CD4-positive, alpha-beta T cell (primary cell): ENCODE measurements at places on chromosomes 7 and 10.

GRCh38 chr7:78168865-78169264, 370.3 kb downstream of the PHTF2 start:
- DNase-seq = no peak

DNA sequence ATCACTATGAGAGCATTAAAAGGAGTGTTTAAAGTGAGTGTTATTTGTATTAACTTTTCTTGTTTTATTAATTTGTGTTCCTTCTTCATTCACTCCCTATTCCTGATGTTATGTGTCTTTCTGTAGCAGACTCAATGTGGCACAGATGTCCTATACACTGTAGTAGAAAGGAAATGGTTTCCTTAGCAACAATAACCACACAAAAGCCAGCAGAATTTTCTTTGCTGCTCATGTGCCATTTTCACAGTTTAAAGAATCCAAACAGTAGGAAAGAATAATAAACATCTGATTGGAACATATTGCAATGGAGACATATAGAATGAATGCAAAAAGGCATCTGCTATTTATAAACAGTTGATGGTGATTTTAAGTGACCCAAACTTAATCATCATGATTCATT, 763.6 kb downstream of the PHTF2 start:
- DNase-seq = no peak

DNA sequence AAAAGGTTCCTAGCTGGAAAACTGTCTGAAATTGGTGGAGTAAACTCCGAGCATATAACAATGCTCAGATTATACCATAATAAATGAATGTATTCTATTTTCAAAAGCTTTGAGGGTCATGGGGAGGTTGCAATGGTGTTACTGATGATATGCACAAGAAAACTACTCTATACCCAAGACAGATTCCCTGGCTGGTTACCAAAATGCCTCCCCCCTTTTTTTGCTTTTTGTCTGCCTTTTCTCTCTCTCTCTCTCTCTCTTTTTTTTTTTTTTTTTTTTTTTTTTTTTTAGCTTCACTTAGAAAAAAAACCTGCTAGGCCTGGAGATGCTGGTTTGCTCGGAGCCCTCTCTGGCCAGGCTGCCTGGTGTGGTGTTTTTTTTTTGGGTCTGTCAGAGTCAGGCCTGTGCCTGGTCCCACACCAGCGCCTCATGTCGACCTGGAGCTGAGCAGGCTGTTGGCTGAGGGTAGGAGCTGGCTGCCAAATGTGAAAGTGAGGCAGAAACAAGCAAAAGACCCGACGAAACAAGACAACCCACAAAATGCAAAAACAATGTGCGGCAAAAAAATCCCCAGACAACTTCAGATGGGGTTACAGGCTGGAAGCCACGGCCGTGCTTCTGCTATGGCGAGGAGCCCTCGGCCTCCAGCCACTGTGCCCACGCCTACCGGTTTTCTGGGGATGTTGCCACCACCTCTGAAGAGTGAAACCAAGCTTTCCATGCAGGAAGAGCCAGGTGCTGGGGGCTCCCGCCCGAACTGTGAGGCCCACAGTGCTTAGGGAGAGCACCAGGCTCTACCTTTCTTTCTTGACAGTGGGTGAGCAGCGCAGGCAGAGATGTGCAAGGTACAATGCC, 59.9 kb upstream of the EFCAB10 start:
- no peak for DNase-seq

DNA sequence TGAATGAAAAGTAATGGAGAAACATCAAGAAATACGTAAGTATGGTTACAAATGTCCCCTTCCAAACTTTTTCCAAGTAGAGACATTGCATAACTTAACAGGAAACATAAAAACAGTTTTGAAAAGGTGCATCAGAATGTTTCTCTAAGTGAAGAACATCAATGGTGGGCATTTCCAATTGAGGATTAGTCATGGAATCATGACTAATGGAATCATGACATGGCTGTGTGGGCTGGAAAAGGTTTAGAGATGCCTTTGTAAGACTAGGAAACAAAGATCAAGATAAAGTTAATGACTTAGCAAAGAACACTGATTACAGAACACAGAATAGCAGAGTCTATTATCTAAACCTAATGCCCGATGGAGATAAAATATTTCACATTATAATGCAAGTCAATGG, 272.0 kb downstream of the HPSE2 start:
- no peak for DNase-seq

DNA sequence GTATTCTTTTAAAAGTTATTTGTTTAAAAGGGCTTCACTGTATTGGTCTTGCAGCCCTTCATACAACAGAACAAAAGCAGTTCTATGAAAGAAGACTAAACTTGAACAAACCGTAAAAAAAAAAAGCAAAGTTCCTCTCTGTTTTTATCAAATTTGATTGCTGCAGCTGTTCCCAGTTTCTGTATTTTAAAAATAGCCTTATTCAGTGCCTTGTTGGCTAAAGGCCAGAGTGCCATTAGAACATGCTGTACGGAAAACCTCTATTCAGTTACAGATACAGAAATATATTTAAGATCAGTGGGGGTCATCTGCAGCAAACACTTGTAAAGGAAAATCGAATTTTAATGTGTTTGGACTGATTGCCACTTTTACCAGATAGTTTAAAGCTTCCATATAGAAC, 207.8 kb upstream of the ETV1 start:
- DNase-seq = no peak

DNA sequence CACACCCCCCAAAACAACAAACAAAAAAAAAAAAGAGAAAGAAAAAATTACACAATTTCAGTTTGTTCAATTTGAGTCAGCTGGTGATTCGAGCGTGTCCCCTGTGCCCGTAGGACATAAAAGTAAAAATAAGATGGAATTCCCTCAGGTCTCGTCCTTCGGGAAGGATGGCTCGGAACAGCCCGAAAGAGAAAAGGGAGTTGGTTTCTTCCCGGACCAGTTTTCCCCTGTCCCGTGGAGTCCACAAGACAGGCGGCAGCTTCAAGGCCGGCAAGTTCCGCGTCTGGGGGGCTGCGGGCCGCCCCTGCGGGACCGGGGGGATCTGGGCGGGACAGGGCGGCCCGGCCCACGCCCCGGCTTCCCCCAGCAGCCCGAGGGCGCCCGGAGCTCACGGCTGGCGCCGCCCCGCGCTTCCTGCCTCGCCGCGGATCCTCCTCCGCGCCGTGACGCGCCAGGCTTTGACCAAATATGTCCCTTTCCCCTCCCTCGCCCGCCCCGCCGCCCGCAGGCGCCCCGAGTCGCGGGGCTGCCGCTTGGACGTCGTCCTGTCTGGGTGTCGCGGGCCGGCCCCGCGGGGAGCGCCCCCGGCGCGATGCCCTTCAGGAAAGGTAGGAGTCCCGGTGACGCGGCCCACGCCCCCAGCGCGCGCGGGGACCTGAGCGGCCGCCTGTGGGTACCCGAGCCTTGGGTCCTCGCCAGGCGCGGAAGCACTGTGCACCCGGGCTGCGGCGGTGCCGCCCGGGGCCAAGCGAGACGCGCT, 55.8 kb downstream of the RBM17 start:
- peak; percentile 85 for DNase-seq

DNA sequence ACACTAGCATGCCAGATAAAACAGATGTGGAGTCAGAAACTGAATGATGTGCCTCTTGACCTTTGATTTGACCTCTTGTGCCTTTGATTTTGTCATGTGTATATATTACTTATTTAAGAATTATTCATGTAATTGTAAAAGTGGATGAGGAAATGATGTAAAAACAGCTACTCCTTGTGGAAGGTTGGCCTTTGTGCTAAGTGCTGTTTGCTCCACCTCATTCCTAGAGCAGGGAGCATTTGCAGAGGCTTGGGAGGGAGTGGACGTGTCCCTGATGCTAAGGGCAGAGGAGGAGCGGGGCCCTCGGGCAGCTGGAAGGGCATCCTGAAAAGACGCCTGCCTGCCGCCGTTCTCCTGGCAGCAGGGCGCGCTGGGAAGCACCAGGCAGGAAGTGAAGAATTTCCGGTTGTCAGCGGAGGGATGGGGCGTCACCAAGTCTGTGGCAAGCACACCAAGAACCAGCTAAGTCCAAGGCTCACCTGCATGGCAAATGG, 197.6 kb upstream of the ZNF32 start:
- DNase-seq = no peak

DNA sequence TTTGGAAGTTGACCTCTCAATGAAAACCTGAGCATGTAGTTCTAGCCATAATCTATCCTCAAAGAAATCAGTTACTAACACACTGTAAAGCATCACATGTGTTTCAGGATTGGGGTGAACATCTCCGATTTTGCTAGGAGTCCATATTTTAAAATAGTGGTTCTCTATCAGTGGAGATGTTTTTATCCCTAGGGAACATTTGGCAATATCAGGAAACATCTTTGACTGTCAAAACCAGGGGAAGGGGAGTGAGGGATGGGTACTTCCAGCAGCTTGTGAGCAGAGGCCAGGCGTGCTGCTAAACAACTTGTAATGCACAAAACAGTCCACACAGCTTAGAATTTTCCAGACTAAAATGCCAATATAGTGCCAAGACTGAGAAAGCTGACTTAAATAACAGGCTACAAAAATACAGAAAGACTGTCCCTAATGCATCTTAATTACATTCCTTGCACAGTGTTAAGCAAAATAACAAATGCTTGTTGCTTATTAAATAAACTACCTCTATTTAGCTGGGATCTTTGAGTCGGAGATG, 120.9 kb downstream of the CRPPA start:
- DNase-seq = no peak

- DNase-seq = no peak
These were observed 30.4 kb downstream of the FZD9 start for GRCh38 chr7:73463966-73464365.

DNA sequence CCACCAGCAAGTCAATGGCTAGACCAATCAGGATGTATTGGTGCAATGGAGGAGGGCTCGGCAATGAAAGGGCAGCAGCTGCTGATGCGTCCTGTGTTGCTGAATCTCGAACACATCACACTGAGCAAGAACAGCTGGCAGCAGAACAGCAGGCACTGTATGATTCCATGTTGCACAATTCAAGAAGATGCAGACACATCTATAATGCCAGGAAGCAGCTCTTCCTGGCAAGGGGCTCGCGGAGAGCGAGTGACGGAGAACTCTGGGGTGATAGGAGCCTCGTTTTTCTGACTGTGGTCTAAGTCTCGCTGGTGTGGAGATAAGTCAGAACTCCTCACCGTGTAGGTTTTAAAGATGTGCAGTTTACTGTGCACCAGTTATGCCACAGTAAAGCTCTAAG, 24.8 kb upstream of the PFKP start:
- no peak for DNase-seq

GRCh38 chr7:119065966-119066365, 841.5 kb downstream of the ANKRD7 start:
- DNase-seq = no peak

- DNase-seq = no peak
These were observed 655.2 kb upstream of the NRG3 start for GRCh38 chr10:81219758-81220157.

DNA sequence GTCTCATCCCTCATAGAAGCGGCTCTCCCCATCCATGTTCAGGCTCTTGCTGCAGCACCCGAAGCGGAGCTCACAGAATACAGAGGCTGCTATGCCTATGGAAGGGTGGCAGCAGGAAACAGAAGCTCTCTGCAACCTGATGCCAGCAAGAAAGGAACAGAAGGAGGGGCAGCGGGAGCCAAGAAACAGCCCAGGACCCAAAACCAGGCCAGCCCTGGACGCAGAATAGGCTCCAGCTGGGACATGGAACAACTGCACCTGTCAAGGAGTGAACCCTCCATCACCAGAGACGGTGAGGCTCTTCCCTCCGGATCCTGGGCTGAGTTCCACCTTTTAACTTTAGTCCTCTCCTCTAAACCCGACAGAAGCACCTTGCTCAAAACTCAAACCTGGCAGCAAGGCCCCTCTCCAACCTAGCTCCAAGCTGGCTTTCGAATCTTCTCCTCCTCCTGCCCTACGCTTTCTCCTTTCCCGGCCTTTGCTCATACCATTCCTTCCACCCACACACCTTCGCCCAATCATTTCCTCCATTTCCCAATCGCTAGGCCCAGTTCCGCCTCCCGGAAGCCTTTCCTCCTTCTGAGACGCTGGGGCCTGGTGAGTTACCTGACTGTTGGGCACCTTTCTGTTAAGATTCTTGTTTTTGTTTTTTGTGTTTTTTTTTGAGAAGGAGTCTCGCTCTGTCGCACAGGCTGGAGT, 122.8 kb upstream of the ZNF92 start:
- DNase-seq = no peak

DNA sequence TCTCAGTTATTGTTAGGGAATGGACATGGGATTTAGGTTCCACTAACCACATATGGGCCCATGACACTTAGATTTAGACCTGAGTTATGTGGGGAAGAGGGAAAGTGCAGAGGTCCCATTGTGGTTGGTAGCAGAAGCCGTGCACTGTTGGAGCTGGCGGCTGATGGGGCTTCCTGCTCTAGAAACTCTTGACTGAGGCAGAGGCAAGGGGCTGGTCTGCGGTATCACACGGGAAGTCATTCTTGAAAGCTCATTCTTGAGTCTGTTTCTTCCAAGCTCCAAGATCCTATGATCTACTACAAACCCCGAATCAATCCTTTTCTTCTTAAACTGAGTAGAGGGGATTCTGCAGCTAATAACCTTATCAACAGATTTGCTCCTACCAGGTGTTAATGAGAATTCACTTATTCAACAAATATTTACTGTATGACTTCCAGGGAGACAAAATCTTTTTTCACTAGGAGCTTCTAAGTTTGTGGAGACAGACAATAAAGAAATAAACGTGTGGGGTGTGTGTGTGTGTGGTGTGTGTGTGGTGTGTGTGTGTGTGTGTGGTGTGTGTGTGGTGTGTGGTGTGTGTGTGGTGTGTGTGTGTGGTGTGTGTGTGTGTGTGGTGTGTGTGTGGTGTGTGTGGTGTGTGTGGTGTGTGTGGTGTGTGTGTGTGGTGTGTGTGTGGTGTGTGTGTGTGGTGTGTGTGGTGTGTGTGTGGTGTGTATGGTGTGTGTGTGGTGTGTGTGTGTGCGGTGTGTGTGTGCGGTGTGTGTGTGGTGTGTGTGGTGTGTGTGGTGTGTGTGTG, 57.1 kb downstream of the AOC1 start:
- peak; percentile 12 for DNase-seq

GRCh38 chr7:157403646-157404401, 67.0 kb downstream of the DNAJB6 start:
- DNase-seq = no peak

DNA sequence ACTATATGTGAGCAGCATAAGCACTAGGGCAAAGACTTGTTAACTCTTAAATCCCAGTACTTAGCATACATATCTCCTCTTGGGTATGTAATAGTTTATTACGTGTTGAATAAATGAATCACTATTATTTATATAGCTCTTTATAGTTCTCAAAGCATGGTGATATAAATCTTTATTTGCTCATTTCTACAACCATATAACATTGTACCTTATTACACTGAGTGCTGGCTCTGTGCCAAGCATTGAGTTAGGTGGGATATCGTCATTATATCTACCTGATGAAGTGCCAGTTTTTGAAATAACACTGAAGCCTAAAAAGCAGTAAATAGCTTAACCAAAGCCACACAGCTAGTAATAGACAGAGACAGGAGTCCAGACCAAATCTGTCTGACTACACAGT, 27.9 kb downstream of the AHR start:
- DNase-seq = no peak

DNA sequence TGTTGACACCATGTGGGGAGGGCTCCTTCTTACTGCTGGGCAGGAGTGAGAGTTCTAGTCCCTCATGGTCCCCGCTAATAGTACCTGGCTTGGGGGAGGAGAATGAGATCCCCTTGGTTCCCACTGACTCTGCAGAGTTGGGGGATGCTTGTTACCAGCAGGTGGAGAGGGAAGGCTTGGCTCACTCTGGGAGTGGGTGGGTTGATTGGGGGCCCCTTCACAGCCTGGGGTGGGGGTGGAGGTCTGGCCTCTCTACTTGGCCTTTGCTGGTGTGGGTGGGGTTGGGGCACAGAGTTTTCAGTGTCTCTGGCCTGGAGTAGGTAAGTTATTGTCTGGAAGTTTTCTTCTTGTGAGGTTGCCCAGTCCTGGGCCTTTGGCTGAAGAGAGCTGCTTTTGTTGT, 31.9 kb downstream of the ADCY1 start:
- DNase-seq = no peak

GRCh38 chr7:88202799-88203198, 17.0 kb downstream of the SRI start:
- DNase-seq = no peak
